AG04450 (cell line): ENCODE measurements at places on chromosomes 16 and 17. TPM values are rescaled to one million over a fixed set of nuclear protein-coding genes. Genes with fewer than 3 reads are reported as not detected.
A peak's percentile ranks its signal among the peaks of the same experiment; 100 is the strongest.

MILR1 gene
- 5.1 and 5.4 TPM in 2 replicates for polyA plus RNA-seq

TAC4 gene
- polyA plus RNA-seq = not detected in 2 replicates

CCDC40 gene
- polyA plus RNA-seq = 2.0 and 2.4 TPM in 2 replicates

KRT9 gene
- polyA plus RNA-seq = not detected in 2 replicates

SLC38A8 gene
- polyA plus RNA-seq = not detected in 2 replicates

SMPD3 gene
- 0.01 TPM in 1 of 2 replicates, not detected in the other for polyA plus RNA-seq

TTYH2 gene
- 3.1 and 4.3 TPM in 2 replicates for polyA plus RNA-seq

TP53TG3B gene
- not detected in 2 replicates for polyA plus RNA-seq

- no peak for DNase-seq
Observed at GRCh38 chr17:7613769-7614424, 800 bp downstream of the FXR2 start.

DNA sequence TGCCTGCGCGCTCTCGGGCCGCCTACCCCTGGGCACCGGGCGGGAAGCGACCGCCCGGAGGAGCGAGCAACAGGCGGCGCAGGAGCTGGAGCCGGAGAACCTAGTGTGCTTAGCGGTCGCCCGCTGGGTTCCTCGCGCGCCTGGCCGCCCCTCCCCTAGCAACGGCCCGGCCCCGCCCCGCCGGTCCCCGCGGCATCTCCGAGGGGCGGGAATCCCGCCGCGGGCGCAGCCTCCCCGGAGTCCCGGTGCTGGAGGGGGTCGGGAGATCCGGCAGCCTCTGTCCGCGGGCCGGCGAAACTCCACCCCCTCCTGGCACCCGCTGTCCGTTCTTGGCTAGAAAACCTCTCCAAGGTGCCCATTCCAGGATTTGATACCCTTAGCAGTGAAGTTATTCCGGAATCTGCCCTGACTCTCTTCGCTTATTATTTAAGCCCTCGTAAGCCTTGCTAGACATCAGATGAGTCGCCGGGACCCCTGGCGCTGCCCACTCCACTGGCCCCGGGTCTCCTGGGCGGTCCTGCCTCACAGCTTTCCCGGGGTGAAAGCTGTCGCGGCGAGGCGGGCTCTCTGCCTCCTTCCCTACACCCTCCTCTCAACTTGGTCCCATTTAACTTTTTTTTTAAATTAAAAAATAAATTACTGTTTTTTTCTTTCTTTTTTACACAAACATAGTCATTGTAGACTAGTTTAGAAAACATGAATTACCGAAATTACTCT is at the start of gene RPRML:
RPRML (minus strand) TSS at position 107 of the 717 bp plus-strand sequence. CDS start 246 bp downstream, outside the sequence.
- no peak for DNase-seq

DNA sequence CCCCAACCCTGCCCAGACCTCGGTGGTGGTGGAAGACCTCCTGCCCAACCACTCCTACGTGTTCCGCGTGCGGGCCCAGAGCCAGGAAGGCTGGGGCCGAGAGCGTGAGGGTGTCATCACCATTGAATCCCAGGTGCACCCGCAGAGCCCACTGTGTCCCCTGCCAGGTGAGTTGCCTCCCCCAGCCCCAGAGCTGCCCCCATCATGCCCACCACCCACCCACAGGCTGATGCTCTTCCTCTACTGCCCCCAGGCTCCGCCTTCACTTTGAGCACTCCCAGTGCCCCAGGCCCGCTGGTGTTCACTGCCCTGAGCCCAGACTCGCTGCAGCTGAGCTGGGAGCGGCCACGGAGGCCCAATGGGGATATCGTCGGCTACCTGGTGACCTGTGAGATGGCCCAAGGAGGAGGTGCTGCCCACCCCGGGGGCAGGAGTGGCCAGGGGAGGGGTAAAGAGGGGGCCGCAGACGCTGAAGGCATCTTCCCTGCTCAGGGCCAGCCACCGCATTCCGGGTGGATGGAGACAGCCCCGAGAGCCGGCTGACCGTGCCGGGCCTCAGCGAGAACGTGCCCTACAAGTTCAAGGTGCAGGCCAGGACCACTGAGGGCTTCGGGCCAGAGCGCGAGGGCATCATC is 8.4 kb downstream of the GALK1 start:
- DNase-seq = no peak

GRCh38 chr17:80673152-80673920 is 128.7 kb downstream of the RPTOR start:
- no peak for DNase-seq

GRCh38 chr16:14437426-14437825 is 192.6 kb downstream of the PARN start:
- no peak for DNase-seq

GRCh38 chr17:2485543-2485942 is 26.1 kb downstream of the METTL16 start:
- no peak for DNase-seq

GRCh38 chr17:28369684-28370034 is 448 bp downstream of the VTN start:
- DNase-seq = no peak

GRCh38 chr17:19387921-19388521 is 1.0 kb upstream of the MFAP4 start:
- no peak for DNase-seq

- DNase-seq = no peak
Observed at GRCh38 chr17:36068524-36068923, 4.5 kb downstream of the CCL18 start.

DNA sequence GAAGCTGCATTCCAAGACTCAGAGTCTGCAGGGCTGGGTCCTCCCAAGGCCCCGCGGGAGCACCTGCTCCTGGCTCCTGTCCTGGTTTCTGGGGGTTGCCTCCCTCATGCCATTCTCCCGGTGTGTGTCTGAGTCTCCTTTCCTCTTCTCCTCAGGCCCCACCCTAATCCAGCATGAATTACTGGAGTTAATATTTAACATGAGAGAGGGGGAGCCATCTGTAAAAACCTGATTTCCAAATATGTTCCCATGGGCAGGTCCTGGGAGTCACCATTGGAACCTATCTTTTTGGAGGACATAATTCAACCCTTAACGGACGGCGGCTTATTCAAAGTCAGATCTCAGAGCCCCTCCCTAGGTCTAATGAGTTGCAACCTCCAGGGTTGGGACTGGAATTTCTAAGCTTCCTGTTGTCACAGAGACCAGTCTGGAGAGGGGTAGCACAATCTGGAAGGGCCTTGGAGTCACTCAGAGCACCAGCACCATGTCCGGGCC is 5.4 kb downstream of the C17orf99 start:
- DNase-seq = no peak

- DNase-seq = no peak
Observed at GRCh38 chr16:29815032-29815721, 775 bp upstream of the PAGR1 start.

DNA sequence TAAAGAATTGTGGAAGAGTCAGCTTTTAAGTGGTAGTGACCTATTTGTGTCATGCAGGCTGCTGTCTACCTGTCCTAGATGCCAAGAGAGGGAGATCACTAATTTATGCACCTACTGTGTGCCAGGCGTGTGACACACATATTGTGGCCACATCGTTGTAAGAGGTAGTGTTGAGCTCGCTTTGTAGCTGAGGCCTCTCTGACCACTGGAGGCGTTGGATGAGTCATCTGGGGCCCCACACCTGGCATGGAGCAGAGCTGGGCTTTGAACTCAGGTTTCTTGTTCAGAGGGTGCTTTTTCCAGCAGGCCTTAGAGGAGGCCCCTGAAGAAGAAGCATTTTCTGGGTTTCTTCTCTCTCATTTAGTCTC is 52.3 kb upstream of the LGALS9 start:
- no peak for DNase-seq

- DNase-seq = peak; percentile 77
Observed at GRCh38 chr16:70437017-70437581, 1.8 kb downstream of the ST3GAL2 start.

GRCh38 chr16:31214708-31215286 is 878 bp downstream of the TRIM72 start:
- DNase-seq = no peak

- DNase-seq = no peak
Observed at GRCh38 chr16:4283441-4283840, 10.6 kb upstream of the TFAP4 start.

GRCh38 chr17:51768706-51769105 is 389.8 kb downstream of the CA10 start:
- no peak for DNase-seq

- DNase-seq = no peak
Observed at GRCh38 chr17:29588017-29588561, 1.4 kb downstream of the GIT1 start.

- DNase-seq = no peak
Observed at GRCh38 chr17:10803830-10804475, at the start of gene TMEM238L. TSS of gene TMEM238L (minus strand) at chr17:10804099. CDS start at chr17:10803963, 136 bp downstream.

- DNase-seq = no peak
Observed at GRCh38 chr17:56723421-56723820, 110.3 kb downstream of the C17orf67 start.

DNA sequence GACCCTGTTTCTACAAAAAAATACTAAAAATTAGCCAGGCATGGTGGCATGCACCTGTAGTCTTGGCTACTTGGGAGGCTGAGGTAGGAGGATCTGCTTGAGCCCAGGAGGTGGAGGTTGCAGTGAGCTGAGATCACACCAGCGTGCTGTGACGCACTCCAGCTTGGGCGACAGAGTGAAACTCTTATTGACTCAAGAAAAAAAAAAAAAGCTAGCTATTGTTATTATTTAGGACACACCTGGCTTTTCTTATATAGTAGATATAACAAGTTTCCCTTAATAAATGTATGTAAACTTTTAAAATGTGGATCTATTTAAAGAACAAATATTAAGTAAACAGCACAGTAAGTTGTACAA is 1.8 kb downstream of the RABEP2 start:
- DNase-seq = no peak

- DNase-seq = no peak
Observed at GRCh38 chr17:36999471-36999870, 50.7 kb downstream of the AATF start.

DNA sequence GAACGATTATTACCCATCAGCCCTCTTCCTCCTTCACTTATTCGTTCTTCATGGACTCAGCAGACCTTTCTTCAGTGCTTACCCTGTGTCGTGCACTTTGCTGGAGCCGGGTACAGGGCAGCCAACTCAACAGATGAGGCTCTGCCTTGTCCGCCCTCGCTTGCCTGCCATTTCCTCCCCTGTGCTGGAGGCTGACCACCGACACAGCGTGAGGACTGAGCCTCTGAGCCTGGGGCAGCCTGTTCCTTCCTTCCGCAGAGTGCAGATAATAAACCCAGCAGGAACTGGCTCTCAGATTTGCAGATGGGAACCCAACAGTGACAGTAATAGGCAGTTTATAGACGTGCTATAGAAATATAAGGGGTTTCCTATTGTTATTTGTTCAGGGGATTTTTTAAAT is 7.0 kb upstream of the SLC39A11 start:
- no peak for DNase-seq

GRCh38 chr16:51473091-51473490 is 322.0 kb upstream of the SALL1 start:
- no peak for DNase-seq

GRCh38 chr17:42422412-42422957 is 571 bp downstream of the CAVIN1 start:
- DNase-seq = no peak

DNA sequence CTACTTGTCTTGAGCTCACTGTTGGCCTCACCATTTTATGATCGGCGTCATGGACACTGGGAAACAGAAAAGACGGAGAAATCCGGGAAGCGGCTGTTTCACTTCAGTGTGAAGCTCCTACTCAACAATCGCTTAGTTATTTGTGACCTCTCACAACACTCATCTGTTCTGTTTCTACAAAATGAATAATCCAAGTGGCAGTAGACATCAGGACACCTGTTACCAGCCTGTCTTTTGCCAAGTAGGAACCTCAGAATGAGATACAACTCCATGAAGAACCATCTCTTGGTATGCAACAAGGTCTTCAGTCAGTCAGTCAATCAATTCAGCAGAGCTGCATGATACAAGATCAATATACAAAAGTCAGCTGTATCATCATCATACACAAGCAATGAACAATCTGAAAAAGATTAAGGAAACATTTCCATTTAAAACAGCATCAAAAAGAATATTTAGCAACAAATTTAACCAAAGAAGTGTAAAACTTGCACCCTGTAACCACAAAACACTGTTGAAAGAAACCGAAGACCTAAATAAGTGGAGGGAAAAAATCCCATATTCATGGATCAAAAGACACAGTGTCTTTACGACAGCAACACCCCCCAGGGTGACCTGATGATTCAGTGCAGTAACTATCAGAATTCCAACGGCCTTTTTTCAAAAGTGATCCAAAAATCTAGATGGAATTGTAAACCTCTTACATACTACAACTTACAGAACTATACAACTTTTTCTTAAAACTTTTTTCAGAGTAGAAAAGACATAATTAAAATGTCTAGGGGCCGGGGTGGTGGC is 63.4 kb downstream of the ANKRD11 start:
- DNase-seq = no peak

DNA sequence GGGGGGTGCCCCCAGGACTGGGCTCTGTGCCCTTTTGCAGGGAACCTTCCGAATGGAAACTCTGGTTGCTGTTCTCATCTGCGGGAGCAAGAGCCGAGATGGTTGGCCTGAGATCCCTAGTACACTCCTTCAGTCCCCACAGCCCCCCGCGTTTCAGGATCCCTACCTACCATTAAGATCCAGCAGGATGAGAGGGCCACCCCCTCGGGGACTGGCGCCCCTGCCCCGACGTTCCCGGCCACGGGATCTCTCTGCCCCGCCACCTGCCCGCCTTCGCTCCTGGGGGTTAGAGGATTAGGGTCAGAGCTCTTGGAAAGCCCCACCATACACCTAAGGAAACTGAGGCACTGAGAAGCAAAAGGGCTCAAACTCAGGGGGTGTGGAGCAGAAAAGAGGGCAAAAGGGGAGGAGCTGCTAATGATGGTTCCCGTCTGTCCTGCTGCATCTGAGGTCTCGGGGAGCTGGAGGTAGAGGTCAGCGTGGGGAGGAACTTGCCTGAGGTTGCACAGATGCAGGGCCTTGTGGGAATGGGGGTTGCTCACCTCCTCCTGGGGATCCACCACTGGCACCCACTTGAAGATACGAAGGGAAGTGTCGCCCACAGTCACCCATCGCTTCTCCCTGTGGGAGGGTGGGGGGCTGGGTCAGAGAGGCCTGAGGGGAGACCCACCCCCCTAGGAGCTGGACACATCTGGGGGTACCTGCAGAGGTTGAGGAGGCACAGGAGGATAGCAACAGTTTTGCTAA is 1.0 kb downstream of the BCL7C start:
- no peak for DNase-seq
